ENCODE measurements at places on chromosomes 11 and 22. TPM values are rescaled to one million over a fixed set of nuclear protein-coding genes. Genes with fewer than 3 reads are reported as not detected.
A peak's percentile ranks its signal among the peaks of the same experiment; 100 is the strongest.

DNA sequence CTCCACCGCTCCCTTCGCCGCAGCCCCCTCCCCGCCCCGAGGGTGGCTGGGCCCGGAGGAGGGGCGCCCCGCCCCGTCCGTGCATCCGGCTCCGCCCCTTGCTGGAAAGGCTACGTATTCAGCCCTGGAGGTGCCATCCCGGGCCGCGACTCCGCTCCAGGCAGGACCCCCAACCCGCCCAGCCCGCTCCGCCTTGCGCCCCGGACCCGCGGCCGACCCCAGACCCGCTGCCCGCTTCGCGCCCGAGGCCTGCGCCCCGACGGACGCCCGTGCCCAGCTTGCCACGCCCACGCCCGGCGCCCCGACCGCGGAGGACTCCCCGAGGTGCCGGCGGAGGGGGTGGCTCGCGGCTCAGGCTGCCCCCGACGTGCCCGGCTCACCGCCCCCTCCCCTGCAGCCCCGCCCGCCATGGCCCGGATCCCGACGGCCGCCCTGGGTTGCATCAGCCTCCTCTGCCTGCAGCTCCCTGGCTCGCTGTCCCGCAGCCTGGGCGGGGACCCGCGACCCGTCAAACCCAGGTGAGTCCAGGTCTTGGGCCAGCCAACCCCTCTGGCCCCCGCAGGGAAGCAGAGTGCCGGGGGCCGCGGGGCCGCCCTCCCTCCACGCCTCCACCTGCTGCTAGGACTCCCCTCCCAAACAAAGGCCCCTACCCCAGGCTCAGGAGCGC is at the start of gene ADM2:
Gene ADM2 (plus strand): TSS at position 104 of the 667 bp plus-strand sequence. CDS start 305 bp downstream, at position 409.
- no peak for DNase-seq

- no peak for DNase-seq
These were observed 272.9 kb downstream of the BRD1 start for GRCh38 chr22:49554741-49555140.

Gene KCNJ1
- 0.30 TPM for polyA plus RNA-seq

DNA sequence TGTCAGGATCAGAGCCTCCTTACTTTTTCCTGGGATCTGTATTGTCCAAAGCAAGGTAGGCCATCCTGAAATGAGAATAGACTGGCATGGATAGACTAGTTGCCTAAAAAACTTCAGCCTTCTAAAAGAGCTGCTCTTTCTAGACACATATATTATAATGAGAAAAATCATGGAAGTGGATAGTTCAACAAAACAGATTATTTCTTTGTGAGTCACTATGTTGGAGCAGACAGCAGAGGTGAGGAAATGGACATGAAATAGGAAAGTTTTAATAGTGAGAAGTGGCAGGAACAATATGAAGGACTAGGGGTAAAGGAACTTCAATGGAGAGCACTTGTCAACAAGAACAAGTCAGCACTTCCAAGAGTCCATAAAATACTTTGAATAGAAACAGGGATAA is 101.9 kb upstream of the ANO3 start:
- DNase-seq: no peak

DNA sequence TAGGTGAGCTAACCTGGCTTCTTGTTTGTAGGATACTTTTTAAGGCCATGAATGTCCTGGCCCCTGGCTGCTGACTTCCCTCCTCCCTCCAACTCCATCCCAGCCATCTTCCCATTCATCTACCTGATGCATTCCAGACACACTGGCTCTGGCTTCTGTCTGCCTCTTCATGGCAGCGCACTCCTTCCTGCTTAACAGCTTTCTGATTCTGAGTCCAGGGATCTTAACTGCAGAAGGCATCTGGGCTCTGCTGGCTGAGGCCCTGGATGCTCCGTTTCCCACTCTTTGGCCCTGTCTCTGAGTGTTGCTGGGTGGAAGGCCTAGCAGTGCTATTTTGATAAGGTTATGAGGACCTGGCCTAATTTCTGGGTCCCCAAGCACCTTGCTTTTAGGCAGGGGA is 1.8 kb upstream of the THY1 start:
- DNase-seq: no peak

DNA sequence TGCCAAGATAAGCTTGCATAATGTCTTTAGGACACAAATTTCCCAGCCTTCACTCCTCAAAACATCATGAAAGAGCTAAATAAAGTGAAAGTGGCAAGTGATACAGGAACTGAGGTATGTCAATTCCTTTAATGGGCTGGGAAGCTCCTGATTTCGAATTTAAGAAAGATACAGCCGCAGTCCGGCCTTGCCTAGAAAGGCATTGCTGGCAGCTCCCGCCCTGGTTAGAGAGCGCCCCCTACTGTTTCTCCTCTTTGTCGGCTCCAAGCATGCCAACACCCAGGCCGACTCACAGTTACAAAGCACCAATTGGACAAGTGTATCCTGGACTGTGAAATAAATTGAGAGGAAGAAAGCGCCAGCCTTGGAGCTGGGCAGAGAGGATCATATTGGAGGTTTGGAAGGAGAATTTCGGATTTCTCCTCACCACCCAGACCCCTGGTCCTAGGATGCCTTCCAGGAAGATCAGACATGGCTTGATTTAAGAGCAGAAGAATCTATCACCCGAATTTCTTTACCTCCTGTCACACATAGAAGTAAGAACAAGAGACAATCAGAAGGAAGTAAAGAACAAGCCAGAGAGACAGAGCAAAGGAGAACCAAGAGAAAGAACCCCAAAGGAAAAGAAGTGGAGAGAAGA is 84.0 kb downstream of the FAM76B start:
- peak; percentile 68 for DNase-seq

- no peak for DNase-seq
These were observed 208.1 kb downstream of the DBX1 start for GRCh38 chr11:19952116-19952605.

Measured in forelimb muscle (tissue), 1 donor.